ENCODE measurements at places on chromosomes 5 and 9.
A peak's percentile ranks its signal among the peaks of the same experiment; 100 is the strongest.

DNA sequence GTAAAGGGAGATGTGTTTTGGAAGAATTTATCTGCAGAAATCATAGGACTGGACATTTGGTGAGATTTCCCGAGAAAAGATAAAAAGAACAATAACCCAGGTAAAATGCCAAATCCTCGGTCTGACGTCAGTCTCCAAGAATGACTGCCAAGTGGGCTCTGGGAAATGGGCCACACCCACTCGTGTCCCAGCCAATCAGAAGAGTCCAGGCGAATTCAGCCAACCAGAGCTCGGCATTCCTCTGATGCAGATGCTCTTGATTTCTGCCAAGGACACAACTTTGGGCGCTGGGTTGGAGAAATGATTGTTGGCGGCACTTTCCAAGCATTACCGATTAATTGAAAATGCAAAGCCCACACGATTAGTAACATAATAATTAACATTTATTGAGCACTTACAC lies 73.3 kb downstream of the FGF18 start:
- no peak for DNase-seq

DNA sequence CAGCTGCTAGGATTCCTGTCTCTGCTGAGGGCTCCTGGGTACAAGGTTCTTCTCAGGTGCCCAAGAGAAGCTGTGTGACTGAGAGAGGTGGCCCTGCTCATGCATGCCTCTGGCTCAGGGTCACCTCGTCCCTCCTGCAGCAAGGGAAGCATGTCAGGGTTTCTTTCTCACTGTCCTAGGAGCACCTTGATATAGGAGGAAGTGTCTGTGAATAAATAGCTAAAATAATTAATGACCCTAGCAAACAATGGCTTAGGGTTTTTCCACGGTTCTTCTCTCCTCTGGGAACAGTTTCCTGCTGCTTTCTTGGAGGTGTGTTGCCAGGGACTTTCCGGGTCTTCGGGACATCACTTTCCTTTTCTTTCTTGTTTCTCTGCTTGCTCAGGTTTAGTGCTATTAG lies 87.2 kb downstream of the ARHGAP26 start:
- no peak for DNase-seq

DNA sequence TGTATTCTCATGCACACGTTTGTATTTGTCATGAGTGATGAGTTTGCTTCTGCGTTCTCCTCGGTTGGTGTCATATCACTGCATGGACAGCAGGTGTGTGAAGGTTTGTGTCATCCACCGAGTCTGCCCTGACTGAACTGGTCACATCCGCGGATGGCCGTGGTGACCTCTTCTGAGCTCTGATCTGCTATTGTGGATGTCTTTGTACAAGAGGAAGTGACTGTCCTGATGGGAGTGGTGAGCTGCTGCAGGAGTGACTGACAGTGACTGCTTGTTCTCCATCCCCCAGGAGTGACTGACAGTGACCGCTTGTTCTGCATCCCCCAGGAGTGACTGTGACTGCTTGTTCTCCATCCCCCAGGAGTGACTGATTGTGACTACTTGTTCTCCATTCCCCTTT lies 69.9 kb downstream of the EHMT1 start:
- DNase-seq, result no peak

DNA sequence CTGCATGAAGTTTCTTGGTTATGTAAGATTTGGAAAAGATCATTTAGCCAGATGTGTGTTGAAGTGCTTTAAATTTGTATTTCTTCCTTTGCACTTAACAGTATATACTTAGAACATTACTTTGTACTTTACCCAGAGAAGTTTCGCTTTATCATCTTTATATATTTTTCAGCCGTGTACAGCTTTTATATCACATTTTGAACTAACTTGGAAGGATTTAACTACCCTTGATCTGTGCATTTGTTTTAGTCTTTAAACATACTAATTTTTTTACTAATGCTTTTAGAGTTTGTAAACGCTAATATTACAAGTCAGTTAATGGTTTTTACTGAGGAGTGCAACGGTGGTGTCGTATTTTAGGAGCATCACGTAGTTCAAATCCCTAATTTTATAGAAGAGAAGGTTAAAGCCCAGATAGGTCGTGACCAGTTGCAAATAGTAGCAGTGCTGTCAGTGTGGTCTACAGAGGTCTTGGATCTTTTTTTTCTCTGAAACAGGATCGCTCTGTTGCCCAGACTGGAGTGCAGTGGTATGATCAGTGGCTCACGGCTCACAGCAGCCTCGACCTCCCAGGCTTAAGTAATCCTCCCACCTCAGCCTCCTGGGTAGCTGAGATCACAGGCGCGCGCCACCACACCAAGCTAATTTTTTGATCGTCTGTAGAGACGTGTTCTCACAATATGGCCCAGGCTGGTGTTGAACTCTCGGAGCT lies 2.0 kb downstream of the MATR3 start:
- no peak for DNase-seq

DNA sequence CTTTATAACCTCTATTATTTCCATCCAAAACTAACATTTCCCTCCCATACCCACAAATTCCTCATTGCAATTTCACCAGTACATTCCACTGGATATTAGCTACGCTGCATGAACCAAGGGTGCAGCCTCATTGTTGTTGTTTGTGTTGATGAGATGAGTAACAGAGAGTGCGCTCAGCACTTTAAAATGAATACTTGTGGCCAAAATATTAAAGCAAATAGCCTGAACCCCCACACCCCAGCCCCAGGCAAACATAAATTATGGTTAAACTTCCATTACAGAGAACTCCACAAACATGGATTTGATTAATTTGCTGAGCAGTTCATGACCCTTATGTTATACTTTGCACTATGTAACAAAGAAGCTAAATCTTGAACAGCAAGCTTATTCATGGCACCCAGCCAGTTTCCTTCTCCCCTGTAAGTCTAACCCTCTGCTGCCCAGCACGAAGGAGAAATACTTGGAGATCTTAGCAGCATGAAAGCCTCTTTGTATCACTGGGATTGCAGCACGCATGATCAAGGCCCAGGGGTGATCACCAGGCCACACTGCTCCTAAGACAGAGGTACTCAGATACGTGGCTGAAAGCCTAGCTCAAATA lies 205.0 kb downstream of the DOCK8 start:
- DNase-seq, result no peak

GRCh38 chr5:101539315-101539714 lies 636.2 kb upstream of the ST8SIA4 start:
- no peak for DNase-seq

DNA sequence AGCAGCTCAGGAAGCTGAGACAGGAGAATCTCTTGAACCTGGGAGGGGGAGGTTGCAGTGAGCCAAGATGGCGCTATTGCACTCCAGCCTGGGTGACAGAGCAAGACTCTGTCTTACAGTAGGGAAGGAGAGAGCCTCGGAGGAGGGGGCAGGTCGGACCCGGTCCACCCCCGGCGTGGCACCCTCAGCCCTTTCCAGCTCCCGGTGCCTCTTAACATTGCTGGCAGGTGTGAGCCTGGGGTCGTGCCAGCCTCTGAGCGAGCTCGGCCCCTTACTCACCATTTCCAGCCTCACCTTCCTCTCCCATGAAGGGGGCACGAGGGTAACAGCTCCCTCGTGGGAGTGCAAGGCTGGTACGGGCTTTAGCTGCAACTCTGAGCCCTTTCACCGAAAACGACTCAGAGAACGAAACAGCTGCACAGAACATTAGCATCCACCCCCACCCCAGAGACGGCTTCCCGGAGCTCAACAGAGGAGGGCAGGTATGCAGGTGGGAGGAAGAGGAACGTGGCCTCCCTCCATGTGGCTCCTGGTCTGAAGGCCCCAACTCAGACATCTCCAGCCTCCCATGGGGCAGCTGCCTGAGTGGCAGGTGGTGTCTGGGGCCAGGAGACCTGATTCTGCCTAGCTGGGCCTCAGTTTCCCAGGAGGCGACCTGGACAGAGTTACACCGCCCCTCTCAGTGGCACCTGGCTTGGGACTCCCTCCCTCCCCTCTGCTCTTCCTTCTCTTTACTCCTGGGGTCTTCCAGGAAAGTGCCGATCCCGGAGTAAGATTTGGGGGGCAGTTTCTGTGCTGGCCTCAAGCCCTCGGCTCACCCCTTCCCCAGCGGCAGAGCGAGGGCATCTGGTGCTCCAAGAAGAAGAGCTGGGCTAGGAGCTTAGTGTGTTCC lies 28.5 kb upstream of the ABO start:
- DNase-seq, result no peak

GRCh38 chr9:123835821-123836220 lies 94.1 kb downstream of the DENND1A start:
- no peak for DNase-seq

DNA sequence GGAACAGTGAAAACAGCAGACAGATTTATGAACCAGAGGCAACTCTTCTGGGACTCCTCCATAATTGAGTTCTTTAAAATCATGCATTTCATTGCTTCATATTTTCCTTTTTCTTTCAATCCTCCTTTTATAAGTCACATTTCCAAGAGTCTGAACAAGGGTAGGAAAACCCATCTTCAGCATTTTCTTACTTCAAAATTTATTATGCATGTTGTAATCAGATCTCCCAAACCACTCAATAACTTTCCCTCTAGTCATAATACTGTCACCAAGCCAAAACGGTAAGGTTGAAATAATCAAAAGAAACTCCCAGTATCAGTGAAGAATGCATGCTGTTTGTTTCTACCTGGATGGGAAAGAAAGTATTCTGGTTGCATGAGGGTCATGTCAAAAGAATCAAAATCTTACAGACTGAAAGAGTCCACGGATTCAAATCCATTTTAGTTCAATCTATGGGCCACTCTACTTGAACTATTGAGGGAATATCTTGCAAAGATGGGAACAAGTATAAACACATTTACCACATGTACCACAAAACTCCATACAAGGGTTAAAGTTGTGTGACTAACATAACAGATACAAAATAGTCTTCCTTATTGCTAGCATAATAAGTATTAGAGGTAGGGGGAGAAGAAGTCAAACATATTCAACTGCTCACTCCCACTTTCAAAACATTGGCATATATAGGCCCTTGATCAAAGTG lies 797.3 kb downstream of the MAT2B start:
- DNase-seq, result no peak

GRCh38 chr5:173626505-173626820 lies 10.0 kb upstream of the BOD1 start:
- DNase-seq, result no peak

- DNase-seq, result no peak
Observed at GRCh38 chr9:296411-296810, 81.7 kb downstream of the DOCK8 start.

GRCh38 chr5:130885691-130886090 lies 279.4 kb downstream of the HINT1 start:
- DNase-seq, result no peak

GRCh38 chr5:146419696-146420095 lies 27.4 kb upstream of the TCERG1 start:
- DNase-seq, result no peak

- no peak for DNase-seq
Observed at GRCh38 chr9:107439991-107440456, 49.5 kb downstream of the KLF4 start.

DNA sequence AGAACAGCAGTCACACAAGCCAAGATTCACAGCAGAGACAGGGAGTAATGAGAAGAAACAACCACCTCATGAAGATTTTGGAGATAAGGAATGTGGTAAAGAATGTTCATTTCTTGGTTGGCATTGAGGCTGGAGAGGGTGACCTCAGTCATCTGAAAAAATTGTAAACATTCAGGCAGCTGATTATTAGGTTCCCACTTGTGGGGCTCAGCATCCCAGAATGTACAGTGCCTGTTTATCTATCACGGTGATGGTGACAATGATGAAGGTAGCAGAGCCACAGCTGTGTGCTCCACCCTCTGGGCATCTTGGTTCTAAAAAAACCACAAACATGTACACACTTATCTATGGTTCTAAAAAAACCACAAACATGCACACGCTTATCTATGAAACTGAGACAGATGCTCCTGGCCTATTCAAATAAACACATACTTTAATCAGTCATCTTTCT lies 143.9 kb upstream of the MOCS2 start:
- DNase-seq, result no peak

GRCh38 chr5:35954175-35954574 lies 15.8 kb upstream of the CAPSL start:
- peak; percentile 30 for DNase-seq

DNA sequence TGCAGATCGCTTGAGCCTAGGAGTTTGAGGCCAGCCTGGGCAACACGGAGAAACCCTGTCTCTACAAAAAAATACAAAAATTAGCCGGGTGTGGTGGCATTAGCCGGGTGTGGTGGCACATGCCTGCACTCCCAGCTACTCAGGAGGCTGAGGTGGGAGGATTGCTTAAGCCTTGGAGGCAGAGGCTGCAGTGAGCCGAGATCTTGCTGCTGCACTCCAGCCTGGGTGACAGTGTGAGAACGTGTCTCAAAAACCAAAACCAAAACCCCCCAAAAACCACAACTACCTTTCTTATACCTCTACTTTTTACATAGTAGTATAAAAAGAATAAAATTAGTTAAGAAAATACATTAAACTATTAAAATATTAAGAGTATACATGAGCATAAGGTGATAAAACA lies 121.2 kb downstream of the RAPGEF6 start:
- no peak for DNase-seq

DNA sequence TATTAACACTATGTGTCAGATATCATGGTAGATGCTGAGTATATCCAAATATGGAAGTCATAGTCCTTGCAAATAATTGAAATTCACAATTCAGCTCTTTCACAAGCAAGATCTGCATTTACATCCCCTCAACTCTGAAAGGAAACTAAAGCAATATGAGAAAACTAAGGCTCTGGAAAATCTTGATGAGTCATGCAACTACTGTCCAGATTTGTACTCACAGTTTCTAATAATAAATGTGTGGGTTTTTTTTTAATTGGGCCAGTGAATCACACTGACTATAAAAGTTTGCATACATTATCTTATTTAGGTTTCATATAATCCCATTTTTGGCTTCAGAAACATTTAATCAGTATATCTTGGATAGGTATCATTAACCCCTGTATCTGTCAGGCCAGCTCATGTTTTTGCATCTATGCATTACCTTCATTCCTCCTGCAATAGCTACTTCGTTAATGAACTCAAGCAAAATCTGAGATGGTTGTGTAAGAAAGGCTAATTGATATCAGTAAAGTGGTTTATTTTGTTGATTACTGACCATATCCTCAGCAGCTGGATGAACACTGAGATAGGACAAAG lies 58.7 kb upstream of the PRR16 start:
- no peak for DNase-seq

- no peak for DNase-seq
Observed at GRCh38 chr5:151239237-151239861, 13.6 kb upstream of the GM2A start.

GRCh38 chr5:10451137-10451824 lies 9.6 kb downstream of the ROPN1L start:
- DNase-seq, result no peak

- no peak for DNase-seq
Observed at GRCh38 chr5:59596586-59597350, 296.8 kb downstream of the PDE4D start.

- DNase-seq, result no peak
Observed at GRCh38 chr5:142984525-142984924, 214.3 kb downstream of the ARHGAP26 start.

DNA sequence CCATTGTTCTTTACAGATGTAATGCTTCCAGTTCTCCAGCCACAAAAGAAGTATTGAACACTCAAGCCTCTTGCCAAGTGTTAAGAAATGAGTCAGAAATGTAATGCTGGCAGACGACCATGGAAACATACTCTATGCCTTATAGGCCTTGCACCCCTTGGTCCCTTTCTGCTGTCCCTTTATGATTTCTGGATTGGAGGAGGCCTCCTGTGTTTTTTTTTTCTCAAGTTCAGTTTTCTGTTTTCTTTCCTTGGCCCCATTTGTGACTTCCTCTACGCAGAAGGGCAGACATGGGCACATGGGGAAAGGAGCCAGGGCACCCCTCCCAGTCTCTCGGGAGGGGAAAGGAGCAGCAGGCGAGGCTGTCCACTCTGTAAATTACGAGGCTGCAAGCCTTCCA lies 53.4 kb downstream of the SNX18 start:
- no peak for DNase-seq

GRCh38 chr5:65672796-65673195 lies 48.0 kb downstream of the SHLD3 start:
- DNase-seq, result no peak

Measured in T-cell (primary cell).